ENCODE measurements at places on chromosomes 1 and 21.
A peak's percentile ranks its signal among the peaks of the same experiment; 100 is the strongest.

GRCh38 chr1:196121181-196121580 lies 487.1 kb downstream of the KCNT2 start:
- no peak for DNase-seq

GRCh38 chr1:117290890-117291289 lies 76.4 kb upstream of the MAN1A2 start:
- DNase-seq: no peak

GRCh38 chr1:25572708-25573590 lies 29.5 kb downstream of the LDLRAP1 start:
- DNase-seq: peak; percentile 25

DNA sequence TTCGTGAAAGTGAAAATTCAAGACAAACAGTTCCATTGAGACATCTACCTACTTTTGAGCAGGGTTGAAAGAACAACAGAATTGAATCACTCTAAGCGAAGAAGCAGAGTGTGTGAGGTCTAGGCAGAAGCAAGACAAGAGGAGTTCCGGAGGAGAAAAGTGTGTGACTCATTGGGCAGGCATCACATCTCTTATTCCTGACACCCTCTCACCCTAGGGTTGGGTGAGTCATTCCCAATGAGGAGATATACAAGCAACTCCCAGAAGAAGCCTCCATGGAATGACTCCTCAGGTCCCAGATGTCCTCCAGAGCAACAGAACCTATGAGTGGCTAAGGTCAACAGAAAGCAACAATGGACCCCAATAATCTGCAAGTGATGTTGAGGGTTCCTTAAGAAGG lies 138.1 kb downstream of the TPR start:
- DNase-seq: no peak

GRCh38 chr1:37752583-37753471 lies 12.1 kb downstream of the EPHA10 start:
- no peak for DNase-seq

DNA sequence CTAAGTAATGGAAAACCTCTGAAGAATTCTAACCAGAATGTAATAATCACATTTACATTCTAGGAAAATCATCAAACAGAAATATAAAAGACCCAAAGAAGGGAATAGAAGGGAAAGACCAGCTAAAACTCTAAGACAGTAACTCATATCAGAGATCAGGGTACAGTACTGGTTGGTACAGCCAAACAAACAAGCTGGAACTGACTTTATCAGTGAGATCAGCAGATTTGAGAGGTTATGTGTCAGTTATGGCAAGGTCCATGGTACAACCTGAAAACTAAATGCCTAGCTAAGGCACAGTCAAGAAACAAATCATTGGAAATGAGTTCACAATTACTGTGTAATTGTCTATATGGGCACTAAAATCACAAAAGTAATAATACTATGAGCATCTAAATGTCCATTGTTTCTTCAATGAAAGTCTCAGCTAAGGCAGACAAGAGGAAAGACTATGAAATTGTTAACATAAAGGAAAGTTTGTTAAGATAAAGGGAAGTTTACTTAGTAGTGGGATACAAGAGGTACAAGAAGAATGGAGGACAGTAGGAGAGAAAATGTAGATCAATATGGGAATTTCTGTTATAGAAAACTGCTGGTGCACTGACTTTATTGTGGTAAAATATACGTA lies 75.8 kb downstream of the TRIM33 start:
- DNase-seq: no peak

- no peak for DNase-seq
These were observed 72.5 kb downstream of the CDC42BPA start for GRCh38 chr1:227245613-227246320.

GRCh38 chr1:210600421-210601159 lies 271.9 kb downstream of the HHAT start:
- no peak for DNase-seq

DNA sequence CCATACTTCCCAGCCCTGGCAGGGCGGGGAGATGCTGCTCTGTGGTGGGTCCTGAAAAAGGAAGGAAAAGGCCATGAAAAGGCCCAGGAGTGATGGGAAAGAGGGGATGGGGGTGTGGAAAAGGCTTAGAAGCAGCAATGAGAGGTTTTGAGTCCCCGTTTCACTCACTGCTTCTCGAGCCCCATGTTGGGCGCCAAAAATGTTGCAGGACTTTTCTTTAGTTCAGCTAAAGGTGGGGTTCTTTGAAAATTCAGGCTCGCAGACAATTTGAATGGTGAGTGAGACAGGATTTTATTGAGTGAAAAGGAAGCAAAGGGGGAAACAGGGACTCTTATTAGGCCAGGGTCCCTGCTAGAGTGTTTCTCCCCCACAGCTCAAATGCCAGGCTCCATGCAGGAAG lies 93.1 kb downstream of the MRPS6 start:
- DNase-seq: no peak

GRCh38 chr1:114232691-114233090 lies 79.0 kb upstream of the SYT6 start:
- DNase-seq: no peak

DNA sequence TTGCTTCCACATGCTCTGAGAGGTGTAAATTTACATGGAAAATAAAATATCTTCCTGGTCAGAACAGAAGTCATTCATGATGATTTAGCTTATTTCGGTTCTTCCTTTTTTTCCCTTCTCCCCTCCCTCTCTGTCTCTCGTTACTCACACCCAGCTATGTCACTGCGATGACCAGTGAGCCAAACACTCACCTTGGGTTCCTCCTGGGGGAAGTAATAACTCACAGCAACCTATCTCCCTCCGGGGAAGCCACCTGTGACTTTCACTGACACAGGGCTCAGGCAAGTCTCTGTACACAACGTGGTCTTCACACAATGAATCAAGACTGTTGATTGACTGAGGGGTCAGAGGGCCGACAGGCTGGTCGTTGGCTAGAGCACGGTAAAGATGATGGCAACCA lies 135.3 kb upstream of the VANGL1 start:
- DNase-seq: no peak

- DNase-seq: peak; percentile 58
These were observed at the start of gene COL6A1 for GRCh38 chr21:45981151-45982091. Gene COL6A1 (plus strand): TSS chr21:45981770. CDS start chr21:45981851, 81 bp downstream.

DNA sequence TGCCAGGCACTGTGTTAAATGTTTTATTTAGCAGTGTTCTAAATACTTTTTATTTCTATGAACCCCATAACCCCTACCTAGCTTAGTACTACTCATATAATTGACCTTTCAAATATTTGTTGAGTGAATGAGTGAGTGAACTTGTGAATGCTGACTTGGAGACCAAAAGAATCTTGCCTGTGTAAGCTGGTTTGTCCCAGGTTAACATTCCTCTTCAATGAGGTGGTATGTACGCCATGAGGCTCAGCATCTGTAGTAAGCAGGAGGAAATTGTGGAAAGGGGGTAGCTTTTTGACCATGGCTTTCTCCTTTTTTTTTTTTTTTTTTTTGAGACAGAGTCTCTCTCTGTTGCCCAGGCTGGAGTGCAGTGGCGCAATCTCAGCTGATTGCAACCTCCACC lies 14.6 kb downstream of the MED18 start:
- DNase-seq: no peak

Measured in effector CD8-positive, alpha-beta T cell (primary cell).